CD4-positive, alpha-beta T cell treated with Interferon gamma for 1 hour (primary cell): ENCODE measurements at places on chromosomes 5 and 9.
A peak's percentile ranks its signal among the peaks of the same experiment; 100 is the strongest.

DNA sequence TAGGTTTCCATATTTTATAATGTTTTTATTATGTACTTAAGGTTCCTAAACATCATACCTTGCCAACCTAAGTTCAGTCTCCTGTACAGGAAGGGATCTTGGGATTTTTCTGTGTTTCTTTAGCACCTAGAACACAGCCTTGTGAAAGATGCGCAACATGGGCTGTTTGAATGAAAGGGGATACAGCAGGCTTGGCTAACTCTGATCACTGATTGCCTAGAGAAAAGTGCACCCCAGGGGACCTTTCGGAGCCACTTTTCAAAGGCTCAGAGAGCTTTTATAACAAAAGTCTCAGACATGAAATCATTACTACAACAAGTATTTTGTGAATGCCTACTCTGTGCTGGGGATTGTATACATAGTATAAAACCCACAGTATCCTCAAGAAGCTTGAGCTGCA, 261.6 kb downstream of the BNC2 start:
- no peak for DNase-seq

GRCh38 chr5:175463641-175464040, 14.7 kb upstream of the SFXN1 start:
- DNase-seq = no peak

DNA sequence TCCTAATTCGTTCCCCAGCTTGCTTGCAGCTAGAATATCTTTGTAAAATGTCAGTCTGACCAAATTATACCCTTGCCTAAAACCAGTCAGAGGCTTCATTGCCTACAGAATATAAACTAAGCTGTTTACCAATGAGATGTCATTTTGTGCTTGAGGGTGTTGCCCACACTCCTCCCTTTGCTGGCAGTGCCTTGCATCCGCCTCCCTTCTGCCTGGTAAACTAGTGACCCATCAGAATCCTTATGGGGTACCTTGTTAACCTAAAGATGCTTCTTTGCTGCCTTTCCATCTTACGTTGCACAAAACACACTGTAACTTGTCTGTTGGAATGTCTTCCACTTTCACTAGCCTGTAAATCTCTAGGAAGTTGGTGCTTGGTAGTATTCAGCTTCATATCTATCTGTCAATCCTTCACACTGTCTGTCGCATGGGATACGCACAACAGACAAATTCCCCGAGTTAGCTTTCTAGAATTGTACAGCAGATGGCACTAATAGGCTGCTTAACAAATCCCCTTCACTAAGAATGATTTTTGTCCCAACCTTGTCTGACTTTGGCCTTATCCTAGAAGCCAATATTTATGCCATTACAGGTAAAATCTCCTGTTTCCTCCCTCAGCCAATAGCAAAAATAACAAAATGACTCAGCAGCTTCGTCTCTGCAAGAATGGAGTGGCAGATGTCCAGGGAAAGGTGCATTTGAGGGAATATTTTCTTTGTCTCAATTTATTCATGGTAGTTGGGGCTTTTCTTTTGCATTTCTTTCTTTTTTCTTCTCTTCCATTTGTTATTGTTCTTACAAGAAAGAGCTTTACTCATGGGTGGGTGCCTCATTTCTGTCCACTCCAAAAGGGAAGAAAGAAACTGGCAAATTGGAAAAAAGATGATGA, 3.0 kb downstream of the NUDT2 start:
- DNase-seq = no peak

- DNase-seq = no peak
These were observed 1.6 kb downstream of the ITK start for GRCh38 chr5:157182143-157182757.

DNA sequence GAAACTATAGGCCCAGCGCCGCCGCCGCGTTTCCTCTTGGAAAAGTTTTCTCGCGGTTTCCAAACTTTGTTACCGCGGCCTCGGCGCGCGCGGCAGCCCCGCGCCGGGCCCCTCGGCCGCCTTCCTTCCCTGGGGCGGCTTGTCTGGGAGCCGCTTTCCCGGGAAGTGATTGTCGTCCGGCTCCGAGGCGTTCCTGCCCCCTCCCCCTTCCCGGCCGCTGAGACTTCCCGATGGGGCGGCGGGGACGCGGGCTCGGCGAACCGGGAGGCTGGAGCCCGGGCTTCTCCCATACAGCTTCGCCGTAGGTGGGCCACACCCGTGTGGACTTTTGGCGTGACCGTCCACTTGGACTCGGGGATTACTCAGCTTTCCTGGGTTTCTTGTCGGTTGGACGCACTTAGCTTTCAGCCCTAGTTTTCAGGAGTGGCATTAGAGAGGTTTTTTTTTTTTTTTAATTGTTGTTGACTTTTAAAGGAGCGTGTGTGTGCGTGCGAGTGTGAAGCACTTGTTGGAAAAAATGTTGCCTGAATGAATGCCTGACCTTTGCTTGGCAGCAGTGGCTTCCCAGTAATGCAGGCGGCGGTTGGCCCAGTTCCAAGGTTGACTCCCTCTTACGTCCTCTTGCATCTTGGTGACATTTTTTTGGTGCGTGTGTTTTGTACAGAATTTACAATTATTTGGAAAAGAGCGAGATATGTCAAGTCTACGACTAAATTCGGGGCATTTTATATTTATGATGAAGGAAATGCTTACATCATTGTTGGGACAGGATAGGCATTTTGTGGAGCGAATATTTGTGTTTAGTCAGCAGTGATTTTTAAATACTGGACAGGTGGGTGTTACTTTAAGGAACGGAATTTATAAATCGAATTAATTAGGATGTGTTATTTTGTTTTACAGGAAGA, 821 bp downstream of the CTNNA1 start:
- DNase-seq = peak; percentile 29

DNA sequence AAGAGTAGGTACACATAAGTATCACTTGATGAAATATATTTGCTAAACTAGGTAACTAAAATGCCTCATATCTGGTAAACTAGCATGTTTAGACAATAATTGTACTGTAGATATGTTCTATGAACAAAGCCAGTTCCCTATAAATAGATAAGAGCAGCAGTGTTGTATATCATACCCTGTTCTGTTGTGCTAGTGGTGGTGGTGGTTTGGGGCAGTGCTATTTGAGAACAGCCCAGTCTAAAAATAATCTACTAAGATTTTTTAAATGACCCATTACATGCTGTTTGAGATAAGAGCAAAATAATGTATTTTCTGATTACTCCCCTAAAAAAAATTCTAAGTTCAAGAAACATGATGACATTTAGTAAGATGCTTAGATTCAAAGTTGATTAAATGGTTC, 829.2 kb upstream of the DMAC1 start:
- no peak for DNase-seq

GRCh38 chr9:27933210-27934025, 360.1 kb upstream of the C9orf72 start:
- DNase-seq = no peak

DNA sequence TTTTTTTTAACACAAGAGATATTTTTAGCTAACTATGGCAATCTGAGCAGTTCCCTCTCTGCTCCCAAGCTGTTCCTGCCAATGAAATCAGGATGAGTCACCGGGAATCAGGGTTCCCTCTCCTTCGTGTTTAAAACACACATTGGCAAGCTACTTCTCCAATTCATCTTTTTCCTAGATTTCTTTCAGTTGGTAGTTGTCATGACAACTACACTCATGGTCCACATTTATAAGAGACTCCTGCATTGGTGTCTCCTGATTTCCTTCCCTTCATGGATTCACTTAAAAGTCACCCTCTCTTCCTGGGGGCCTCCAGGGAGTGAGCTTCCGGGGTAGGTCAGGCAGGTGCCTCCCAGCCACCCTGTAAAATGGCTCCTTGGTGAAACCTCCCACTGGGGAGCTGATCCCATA, 72.3 kb upstream of the NIPAL4 start:
- DNase-seq = no peak

GRCh38 chr5:68504306-68504705, 288.8 kb downstream of the PIK3R1 start:
- no peak for DNase-seq

- DNase-seq = no peak
These were observed 804.8 kb upstream of the ZNF608 start for GRCh38 chr5:125551246-125551645.

- no peak for DNase-seq
These were observed 33.8 kb upstream of the PRXL2C start for GRCh38 chr9:96688745-96689464.

- DNase-seq = peak; percentile 75
These were observed 725 bp upstream of the NIPBL start for GRCh38 chr5:36875790-36876298.

- no peak for DNase-seq
These were observed 85.8 kb downstream of the AOPEP start for GRCh38 chr9:94812343-94812742.

DNA sequence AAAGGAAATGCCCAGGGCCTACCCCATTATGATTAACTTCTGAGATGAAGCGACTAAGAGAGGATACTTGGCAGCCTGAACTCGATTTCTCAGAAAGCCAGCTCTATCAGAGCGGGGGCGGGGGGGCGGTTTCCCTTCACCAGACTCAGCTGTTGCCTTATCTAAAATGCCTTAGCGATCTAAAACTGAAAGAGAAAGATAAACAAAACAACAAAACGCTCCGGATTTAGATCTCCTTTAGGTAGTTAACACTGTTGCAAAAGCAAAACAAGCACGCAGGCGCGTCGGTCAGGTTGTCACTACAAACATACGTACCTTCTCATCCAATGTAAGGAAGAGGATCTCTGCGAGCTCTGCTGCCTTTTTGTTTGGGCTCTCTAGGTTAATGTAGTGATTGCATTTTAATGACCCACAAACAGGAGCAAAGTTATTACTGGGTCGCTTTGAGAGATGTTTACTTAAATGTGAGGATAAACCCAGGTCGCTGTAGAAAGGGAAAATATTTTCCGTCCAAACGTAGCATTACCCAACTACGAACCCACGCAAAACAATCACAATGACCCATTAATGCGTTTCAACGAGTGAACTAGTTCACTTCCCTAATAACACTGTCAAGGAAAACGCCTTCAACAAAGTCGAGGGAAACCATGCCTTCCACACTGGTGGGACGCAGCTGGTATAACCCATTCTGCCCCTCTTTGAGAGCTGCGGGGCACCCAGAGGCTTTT, 982 bp downstream of the EPB41L4A start:
- peak; percentile 5 for DNase-seq

DNA sequence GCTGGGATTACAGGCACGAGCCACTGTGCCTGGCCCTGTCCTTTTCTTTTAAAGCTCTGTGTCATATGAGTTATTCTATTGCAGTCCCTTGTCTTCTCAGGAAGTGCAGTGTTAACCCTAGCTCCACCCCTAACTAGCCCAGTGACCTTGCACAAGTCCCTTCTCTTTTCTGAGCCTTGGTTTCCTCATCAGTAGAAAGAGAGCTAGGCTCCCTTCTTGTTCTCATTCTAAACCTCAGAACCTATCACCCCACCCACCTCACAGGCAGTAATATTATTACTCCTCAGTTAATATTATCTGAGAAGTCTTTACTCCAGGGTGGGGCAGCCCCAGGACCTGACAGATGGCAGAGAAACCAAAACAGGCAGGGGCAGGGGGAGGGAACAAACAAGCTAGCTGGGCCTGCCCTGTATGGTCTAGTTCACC, 7.2 kb downstream of the CYFIP2 start:
- DNase-seq = peak; percentile 47

DNA sequence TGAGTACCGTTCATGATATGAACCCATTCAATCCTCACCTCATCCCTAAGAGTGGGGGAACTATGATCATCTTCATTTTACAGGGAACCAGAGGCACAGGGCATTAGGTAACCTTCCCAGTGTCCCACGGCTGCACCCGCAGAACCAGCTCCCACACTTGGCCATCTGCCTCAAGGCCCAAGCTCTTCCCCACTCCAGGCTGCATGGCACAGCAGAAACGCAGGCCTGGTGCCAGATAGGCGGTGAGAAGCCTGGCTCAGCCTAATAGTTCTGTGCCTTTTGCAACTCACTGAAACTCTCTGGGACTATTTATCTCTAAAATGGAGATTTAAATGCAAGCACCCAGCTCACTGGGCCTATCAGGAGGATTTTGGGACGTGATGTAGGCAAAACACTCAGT, 90.8 kb upstream of the ZNF618 start:
- no peak for DNase-seq

DNA sequence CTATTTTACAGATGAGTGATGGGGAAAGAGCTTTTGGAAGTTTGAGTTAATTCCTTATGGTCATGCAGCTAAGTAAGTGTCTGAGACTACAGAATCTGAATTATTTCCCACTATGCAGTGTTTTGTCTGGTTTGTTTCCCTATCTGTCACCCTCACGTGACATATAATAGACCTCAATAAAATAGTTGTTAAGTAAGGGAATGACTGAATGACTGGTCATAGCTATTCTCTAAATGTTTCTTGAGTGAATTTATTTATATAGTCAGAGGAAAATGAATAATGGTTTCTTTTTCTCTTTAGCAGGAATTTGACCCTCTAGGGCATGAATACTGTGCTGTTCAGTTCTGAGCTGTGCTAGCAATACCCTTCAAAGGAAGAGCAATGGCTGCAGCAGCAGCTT, 10.3 kb downstream of the TRIM32 start:
- DNase-seq = no peak

GRCh38 chr9:14366076-14366475, 52.1 kb upstream of the NFIB start:
- no peak for DNase-seq

DNA sequence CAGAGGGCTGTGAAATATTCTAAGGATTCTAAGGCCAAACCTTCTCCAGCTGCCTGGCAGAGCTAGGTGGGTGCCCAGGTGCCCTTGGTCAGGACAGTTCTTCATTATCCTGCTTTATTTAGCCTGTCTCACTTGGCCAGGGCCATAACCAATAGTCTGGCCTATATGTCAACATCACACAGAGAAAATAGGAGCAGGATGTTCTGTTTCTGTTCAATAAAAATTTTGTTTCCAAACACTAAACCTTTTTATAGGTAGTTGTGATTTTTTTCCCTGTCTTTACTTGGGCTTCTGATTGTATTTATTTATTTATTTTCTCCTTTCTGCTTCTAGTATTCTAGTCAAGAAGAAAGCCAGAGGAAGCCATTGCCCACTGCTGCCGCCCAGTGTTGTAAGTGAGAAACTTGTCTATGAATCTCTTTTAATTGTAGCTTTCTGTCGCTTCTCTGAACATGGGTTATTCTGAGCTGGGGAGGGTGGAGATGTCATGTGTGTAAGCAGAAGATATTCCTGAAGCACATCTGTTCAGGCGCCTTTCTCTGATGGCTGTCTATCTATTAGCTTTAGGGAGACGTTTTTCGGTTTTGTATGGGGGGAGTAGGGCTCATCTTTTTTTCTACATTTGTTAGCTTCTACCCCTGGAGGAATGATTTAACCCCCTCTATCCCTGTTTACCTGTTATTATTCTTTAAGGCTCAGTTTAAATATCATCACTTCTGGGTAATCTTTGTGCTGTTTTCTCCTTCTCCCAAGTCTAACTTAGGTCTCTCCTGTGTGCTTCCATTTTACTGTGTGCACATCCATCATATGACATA, 97.1 kb downstream of the UNC13B start:
- peak; percentile 33 for DNase-seq

GRCh38 chr5:8720506-8720905, 825.4 kb downstream of the SEMA5A start:
- no peak for DNase-seq

GRCh38 chr9:111937301-111937700, 40.7 kb downstream of the UGCG start:
- DNase-seq = no peak

DNA sequence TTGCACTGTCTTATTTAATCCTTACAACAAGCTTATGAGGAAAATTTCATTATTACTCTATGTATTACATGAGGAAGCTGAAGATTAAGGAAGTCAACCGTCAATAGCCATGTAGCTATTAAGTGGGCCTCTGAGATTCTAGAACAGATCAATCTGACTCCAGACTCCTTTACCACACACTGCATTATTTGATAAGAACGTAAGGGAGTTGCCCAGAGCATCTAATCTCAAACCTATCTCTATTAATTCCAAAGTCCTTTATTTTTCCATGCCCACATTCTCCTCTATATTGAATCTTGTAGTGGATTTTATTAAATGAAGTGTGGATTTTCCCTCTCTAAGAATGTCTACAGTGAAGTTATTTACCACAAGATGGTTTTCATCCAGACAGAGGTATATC, 118.2 kb upstream of the MTAP start:
- DNase-seq = no peak
